Retina (tissue), 1 donor: ENCODE measurements at places on chromosomes 7 and 10.

- DNase-seq: no peak
Measured at GRCh38 chr10:59970396-59971368, 64.3 kb upstream of the CCDC6 start.

GRCh38 chr7:112423987-112424386, 26.3 kb upstream of the IFRD1 start:
- no peak for DNase-seq

GRCh38 chr10:62873866-62874265, 57.7 kb upstream of the EGR2 start:
- DNase-seq: no peak

GRCh38 chr7:5638994-5639393, 142.5 kb downstream of the RNF216 start:
- DNase-seq: no peak

GRCh38 chr7:21198921-21199320, 229.0 kb upstream of the SP4 start:
- no peak for DNase-seq

DNA sequence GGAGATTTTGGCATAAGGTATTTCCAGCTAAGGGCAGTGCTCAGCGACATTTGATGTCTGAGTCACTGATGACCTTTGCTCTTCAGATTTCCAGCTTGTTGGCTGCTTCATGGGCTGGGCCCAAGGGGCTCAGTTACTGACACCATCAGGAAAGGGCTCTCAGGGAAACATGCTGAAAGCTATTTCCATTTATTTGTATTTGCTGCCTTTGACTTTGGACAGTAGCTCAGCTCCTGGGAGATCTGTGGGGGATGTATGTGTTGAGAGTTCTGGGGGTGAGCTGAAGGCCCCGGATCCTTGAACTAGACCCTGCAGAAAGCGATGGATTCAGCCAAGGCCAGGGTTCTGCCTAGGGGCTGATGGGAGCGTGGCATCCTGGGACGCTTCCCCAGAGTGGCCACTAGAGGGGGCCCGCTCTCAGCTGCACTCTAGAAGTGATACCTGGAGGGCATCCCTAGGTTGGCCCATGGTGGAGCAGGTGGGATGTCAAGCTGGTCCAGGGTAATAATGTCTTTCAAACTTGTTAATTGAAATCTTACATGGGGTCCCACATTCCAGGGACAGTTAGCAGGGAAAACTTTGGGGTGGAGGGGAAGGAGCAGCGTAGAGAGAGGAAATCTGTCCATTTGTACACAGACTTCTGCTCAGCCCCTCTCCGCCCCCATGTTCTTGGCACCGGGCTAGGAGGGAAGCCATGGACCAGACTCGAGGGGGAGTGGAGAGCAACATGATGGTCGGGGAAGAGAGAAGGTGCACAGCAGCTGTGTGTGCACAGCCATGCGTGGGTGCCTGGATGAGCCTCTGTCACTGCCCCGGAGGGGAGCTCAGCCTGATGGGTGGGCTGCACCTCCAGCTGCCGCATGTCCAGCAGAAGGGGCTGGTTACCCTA, 3.0 kb upstream of the BTBD16 start:
- DNase-seq: peak; percentile 68

GRCh38 chr7:102061981-102062390, 224.7 kb upstream of the SH2B2 start:
- no peak for DNase-seq

DNA sequence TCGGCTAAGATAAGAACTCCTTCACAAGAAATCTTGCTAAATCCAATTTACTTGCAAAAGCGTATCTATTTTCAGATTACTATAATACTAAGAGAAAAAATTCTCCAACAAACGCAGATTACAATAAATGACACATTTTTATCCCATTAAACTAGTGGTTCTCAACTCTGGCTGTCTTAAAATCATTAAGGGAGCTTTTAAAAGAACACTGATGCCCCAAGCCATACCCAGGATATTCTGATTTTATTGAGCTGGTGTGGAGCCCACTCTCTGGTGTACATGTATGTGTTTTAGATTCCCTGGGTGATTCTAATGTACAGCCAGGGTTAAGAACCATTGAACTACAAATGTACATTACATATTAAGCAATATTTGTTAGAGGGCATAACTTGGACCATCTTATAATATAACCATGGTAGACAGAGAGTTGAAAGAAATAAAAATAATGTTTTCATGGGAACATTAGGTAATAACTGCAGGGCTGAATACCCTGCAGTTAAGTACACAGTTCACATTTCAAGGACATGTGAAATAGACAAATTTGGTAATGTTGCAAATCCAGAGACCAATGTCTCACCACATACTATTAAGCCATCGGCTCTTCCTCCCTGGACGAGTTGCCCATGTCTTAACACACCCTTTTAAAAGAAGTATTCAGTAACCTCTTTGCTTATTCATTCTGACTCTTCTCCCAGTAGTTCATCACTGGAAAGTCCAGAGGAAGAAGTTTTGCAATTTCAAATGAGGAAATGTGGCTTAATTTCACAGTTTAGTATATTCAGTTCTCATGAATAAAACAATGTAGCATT, 6.2 kb downstream of the GSAP start:
- no peak for DNase-seq

GRCh38 chr7:94412762-94413322, 18.1 kb downstream of the COL1A2 start:
- no peak for DNase-seq

DNA sequence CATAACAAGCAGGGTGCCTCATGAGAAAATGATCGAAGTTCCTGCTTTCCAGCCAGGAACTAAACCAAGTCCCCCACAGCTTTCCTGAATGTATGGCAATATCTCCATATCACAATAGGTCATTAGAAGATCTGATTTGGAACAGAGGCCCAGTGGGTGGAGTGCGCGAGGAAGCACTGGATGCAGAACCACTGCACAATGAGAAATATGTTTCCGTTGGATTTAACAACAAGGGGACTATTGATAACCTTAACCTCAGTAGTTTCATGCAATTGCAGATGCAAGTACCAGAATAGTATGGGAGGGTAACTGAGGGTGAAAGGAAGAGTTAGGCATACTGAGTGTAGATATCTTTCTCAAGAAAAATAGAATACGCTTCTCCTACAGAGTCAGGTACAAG, 45.3 kb downstream of the ZPBP start:
- no peak for DNase-seq

DNA sequence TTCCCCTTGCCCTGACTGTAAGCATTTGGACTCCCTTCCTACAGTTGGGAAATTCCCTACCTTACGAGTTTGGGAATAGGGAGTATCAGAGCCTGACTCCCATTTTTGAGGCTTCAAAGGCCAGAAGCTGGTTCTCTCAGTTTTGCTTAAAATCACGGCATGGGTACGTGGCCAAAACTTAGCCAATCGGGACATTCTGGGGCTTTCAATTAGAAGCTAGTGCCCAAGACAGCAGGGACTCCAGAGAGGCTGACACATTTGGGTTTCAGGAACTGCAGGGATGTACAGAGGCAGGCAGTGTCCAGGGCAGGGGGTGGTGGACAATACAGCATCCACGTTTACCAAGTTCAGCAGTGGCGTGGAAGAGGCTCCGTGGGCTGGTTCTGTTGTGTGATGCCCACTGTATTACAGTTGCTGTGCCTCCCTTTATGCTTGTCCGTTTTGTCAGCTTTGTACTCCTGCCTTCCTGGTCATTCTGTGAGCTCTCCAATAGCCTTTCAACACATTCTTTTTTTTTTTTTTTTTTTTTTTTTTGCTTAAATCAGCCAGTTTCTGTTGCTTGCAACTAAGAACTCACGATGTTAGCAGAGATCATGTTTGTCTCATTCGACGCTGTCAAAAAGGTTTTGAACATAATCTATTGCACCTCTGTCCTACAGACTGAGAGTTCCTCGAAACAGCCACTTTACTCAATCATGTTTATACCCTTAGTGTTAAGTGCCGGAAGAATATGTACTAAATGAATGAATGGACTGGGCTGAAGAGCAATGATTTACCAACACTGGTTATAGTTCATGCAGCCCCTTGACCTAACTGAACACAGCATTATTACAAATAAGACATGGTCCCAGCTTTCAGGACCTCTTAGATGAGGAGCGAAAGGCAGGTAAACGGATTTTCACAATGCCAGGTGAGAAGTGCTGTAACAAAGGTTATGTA, 1.1 kb downstream of the GGCT start:
- no peak for DNase-seq

- no peak for DNase-seq
Measured at GRCh38 chr7:150791304-150791703, 8.9 kb downstream of the TMEM176B start.

DNA sequence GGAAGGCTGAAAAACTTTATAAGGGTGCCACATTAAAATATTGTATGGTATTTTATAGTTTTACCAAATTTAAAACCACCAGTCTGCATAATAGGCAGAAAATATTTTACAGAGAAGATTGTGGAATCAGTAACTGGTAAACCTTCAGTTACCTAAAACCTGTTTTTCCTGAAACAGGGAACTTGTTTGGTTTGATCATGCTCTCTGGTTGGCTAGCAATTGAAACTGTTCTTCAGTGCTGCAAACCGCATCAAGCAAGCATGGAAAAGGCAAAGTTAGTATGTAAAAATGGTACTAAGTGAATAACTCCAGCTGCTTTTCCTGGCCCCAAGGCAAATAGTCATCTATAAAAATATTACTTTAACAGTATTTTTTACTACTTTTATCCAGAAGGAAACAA, 316.9 kb upstream of the LRRN3 start:
- DNase-seq: no peak

DNA sequence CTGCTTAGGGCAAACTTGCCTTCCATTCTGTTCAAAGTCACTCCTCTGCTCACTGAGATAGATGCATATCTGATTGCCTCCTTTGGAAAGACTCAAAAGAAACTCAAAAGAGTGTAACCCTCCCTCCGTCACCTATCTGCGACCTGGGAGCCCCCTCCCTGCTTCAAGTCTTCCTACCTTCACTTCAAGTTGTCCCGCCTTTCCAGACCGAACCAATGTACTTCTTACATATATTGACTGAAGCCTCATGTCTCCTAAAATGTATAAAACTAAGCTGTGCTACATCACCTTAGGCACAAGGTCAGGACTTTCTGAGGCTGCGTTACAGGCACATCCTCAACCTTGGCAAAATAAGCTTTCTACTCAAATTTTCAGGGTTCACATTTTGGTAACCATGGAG, 77.4 kb upstream of the C1GALT1 start:
- no peak for DNase-seq

DNA sequence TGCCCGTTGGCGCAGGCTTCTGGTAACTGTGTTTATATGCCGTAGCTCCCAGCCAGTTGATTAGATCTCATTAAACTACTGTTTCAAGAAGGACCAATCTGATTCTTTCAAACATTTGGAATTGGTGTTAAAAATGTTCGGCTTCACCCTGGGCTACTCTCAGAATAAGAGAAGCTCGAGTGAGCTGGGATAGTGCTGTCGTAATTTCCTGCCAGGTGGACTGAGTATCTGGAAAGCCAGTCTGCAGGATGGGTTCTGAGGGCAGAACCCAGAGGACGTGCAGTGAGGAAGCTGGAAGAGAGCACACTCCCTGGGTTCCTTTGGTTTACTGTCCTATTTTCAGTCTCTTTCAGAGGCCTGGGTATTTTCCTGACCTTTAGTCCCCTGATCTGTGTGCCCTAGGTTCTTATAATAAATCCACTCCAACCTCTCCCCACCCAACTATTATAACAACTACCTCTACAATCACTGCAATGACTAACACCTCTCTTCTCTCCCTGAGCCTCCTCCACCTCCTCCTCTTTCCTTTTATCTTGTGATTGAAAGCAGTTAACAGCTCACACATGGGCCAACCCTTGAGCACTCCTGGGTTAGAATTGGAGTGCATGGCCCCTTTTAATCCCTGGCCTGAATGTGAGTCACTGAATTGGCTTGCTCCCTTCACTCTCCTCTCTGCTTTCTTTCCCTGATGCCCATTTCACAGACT, 63.0 kb downstream of the AOAH start:
- DNase-seq: no peak

DNA sequence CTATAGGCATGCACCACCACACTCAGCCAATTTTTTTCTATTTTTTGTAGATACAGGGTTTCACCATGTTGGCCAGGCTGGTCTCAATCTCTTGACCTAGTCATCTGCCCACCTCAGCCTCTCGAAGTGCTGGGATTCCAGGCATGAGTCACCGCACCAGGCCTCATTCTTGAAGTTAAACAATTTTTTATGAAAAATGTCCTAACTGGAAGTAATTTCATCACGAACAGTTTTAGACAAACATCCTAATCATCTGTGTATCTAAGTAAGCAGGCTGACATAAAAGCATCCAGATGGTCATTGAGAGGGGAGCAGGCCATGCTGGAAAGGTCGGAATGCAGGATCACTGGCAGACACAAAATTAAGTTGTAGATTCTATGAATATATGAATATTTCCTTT, 269.1 kb downstream of the ZMYND11 start:
- no peak for DNase-seq

- DNase-seq: no peak
Measured at GRCh38 chr10:88122576-88122975, 259.2 kb downstream of the PTEN start.

GRCh38 chr10:54769051-54769450, 32.0 kb downstream of the PCDH15 start:
- DNase-seq: no peak

DNA sequence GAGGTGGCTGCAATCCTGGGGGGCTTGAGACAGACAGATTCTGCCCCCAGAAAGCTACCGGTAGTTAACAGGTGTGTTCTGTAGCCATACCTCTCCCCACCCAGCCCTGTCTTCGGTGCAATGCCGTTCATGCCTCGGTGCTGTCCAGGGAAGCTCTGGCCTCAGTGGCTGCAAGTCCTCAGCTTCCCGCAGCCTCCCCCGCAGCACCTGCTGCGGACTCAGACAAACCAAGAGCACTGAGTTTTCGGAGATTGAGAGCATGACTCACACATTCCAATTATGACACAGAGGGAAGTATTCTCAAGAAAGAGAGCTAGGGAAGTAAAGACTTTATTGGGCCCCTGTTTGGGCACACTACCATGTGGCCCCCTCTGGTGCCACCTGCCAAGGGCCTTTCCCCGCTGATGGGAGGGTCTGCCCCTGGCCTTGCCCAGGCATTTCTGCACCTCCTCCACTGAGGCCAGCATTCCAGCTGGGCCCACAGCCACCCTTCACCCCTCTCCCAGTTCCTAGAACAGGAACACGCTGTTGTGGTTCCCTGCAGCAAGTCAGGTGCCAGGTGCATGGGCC, 30.2 kb upstream of the EZH2 start:
- no peak for DNase-seq

DNA sequence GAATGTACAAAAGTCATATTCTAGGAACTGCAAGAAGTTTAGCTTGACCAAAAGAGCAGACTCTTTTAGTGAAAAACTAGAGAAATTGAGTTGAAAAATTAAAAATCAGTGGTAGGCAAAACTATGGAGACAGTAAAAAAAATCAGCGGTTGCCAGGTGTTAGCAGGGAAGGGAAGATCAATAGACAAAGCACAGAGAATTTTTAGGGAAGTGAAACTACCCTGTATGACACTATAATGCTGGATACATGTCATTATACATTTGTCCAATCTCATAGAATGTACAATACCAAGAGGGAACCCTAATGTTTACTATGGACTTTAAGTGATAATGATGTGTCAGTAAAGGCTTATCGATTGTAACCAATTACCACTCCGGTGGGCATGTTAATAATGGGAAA, 761.9 kb downstream of the MAGI2 start:
- DNase-seq: no peak
